ENCODE measurements at places on chromosomes 5 and 9.

DNA sequence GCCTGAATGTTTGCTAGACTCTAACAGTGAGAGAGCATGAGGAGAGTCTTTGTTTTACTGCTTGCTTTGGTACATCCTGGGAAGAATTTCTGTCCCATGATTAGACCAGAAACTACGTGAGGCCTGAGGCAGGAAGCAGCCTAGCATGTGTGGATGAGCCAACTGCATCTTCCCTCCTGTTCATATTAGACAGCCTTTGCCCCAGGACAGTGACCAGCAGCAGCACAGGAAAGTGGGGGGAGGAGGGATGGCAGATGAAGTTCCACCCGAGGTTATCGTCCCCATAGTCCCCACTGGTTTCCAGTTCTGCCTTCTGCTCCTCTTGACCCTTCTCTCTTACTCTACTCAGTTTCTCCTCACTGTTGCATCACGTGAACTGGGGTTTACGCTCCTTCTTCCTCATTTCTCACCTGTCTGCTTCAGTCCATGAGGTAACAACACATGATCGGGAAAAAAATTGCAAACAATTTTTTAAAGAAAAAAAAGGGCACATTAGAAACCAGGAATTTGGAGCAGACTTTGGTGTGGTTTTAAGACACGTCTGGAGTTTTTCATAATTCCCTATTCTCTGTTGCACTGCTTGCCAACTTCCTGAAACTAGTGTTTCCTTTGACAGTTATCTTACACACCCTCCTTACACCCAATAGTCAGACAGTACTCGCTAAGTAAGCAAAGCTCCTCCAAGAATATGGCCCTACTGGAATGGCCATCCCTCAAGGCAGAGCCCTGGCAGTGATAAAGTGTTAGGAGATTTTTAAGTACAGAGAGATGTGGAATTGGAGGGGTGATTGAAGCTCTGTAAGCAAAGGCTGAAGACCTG lies 84.1 kb downstream of the SNX18 start:
- no peak for DNase-seq

DNA sequence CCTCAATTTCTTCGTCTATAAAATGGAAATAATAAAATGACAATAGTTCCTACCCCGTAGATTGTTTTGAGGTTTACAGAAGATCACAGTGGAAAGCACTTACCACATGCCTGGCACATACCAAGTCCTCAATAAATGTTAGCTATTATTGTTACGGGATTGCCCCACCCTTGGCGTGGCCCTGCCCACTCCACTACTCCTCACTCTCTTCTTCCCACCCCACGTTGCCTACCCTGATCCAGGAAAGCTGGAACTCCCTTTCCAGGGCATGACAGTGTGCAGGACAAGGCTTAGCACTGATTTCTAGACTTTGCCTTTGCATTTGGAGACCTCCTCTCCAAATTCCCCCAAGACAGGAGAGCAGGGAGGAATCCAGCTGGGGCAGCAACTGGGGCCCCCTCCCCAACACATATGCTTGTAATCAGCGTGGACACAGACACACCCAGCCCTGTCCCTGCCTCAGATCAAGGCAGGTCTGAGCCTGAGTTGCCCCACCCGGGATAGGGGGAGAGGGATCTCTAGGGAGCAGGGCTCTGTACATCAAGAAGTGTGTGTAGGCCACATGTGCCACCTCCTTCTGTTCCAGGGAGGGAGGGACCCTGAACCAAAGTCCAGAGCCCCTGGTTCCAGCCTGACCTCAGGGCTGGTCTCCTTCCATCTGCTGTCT lies 6.7 kb downstream of the SLC4A9 start:
- DNase-seq: no peak

- DNase-seq: no peak
These were observed 147.3 kb upstream of the COL5A1 start for GRCh38 chr9:134494273-134494815.

- no peak for DNase-seq
These were observed 72.7 kb downstream of the SPATA31C2 start for GRCh38 chr9:88065619-88066018.

GRCh38 chr9:27408001-27408400 lies 111.1 kb upstream of the EQTN start:
- DNase-seq: no peak

GRCh38 chr5:178357678-178358077 lies 125.1 kb upstream of the PHYKPL start:
- DNase-seq: no peak

GRCh38 chr9:82512728-82513127 lies 524.2 kb downstream of the SPATA31D1 start:
- DNase-seq: no peak

DNA sequence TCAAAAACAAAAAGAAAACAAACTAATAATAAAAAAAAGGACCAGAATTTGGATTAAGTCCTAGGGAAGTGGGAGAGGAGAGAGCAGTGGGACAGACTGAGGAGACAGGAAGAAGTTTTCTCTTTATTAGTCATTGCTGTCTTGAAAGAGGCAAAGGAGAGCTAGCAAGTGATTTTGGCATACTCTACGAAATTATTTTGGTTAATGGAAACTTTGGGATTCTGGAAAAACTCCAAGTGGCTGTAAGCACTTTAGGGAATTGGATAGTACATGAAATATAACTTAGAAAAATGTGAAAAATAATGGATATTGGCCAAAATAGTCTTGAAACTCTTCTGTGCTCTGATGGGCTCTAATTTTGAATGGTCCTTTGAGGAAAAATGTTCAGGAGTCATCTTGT lies 1641.8 kb upstream of the WWC1 start:
- DNase-seq: no peak

DNA sequence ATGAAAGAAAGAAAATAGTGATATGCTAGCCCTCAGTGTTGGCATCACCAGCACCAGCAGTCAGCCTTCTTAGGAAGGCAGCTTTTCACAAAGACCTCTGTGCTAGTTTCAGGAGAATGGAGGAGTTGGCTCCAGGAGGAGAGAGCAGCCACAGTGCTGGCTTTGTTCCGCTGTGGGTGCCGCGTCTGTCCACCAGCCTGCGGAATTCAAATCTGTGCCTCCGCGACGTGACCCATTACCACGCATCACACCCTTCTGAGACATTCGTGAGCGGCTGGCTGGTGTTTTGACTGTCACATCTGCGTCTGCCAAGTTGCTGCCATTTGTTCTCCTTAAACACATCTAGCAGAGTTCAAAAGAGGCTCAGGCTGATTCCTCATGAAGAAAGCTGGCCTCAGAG lies 34.4 kb downstream of the SNX18 start:
- DNase-seq: no peak

GRCh38 chr9:135289081-135289491 lies 190.5 kb upstream of the PPP1R26 start:
- no peak for DNase-seq

DNA sequence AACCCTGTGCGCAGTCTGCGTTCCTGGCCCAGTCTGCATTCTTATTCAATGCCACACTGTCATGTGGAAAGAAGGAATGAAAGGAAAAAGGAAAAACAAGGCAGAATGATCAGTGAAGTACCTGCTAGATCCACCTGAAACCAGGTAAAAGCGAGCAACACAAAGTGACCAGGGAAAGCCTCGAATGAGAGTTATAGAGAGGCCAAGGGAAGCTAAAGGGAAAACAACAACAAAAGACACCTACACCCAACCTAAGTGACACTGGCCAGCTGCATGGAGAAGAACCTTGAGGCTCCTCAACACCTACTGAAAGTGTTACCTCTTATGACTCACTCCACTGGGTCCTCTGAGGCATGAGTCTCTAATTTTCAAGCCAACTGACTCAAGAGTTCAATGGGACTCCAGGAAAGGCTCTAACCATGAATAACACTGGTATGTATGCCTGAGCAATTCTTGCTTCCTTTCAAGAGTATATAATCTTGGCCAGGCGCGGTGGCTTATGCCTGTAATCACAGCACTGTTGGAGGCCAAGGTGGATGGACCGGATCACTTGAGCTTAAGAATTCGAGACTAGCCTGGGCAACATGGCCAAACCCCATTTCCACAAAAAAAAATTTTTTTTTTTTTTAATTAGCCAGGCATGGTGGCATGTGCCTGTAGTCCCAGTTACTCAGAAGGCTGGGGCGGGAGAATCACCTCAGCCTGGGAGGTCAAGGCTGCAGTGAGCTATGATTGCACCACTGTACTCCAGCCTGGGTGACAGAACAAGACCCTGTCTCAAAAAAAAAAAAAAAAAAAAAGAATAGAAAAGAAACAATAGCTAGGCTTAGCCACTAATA lies 29.0 kb downstream of the MTMR12 start:
- DNase-seq: no peak

GRCh38 chr5:120304663-120305062 lies 159.4 kb upstream of the PRR16 start:
- no peak for DNase-seq

GRCh38 chr5:61674378-61674777 lies 342.3 kb downstream of the ZSWIM6 start:
- no peak for DNase-seq

GRCh38 chr9:28318515-28318914 lies 745.2 kb upstream of the C9orf72 start:
- no peak for DNase-seq

- DNase-seq: no peak
These were observed 227.0 kb downstream of the PAPPA start for GRCh38 chr9:116380496-116380995.

- DNase-seq: no peak
These were observed 115.1 kb downstream of the PALM2AKAP2 start for GRCh38 chr9:109894921-109895758.

DNA sequence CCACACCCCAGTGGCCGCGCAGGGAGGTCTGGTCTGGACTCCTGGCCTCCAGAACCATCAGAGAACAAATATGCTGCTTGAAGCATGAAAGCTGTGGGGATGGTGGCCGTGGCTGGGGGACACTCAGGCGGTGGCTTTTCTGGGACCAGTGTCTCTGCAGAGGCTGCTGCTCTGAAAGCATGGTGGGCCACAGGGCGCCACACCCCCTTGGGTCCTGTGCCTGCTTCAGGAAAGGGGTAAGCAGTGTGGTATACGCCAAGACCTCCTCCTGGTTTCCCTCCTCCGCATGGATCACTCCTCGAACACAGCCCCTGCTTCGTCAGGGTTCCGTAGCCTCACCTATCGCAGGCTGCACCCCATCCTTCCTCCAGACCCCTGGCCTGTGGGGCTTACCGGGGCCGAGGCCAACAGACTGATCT lies 19.7 kb upstream of the TERT start:
- DNase-seq: no peak

- no peak for DNase-seq
These were observed 198.5 kb downstream of the SPOCK1 start for GRCh38 chr5:137300411-137301240.

DNA sequence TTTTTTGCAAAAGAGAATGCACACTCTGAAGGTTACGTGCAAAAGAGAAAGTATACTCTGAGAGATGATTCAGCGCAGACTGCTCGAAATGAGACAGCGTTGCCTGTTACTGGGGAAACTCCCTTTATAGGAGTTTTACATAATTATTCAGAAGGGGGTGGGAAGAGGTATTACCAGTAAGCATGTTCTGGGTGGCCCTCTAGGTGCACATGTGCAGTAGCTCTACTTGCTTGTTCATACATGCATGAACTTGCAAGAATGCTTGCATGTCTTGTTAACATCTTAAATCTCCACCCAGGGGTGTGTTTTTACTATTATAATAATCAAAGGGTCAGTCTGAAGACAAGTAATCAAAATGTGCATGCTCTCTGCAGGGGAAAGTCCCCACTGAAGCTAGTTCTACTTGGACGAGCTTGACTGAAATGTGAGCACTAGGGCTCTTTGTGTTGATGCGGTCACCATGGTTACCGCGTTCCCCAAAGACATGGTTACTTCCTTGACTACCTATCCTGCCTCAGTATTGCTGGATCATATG lies 75.5 kb downstream of the SGCD start:
- no peak for DNase-seq

- DNase-seq: no peak
These were observed 41.3 kb downstream of the UGCG start for GRCh38 chr9:111937781-111938426.

- no peak for DNase-seq
These were observed 509 bp downstream of the LVRN start for GRCh38 chr5:115962565-115963402.

DNA sequence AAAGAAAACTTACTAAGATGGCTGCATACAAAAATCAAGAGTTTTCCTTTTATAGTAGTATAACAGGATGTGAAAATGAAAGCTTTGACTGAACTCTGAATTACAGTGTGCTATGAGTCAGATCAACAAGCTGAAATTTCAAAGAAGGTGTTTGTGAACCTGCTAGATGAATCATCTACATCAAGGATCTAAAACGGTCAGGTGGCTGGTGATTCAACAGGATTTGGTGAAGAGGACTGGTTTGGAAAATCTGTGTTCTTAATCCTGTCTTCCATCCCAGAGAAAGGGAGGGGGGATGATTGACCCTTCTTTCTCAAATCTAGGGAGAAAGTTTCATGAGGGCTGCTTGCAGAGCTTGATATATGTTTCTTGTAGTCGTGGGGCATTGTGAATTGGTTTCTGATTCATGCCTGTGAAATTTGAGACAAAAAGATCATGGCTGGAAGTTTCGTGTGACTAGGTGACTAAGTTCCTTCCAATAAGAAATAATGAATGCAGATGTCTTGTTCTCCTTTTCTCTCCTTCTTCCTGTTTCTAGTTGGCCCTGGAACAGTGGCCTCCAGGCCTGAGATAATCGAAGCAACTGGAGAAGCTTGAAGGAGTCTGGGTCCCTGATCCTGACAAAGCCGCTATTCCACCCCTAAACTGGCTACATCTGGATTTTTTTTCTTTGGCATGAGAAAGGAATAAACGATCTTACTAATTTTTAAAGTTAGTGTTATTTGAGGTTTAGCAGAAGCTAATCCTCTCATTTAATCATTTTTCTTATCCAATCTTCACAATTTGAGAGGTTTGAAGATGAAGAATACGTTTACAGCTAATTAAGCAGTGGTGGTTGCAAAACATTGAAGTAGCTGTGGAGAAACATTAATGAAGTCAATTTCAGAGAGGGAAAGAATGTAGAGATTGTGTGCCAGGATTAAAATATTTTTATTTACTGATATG lies 67.2 kb downstream of the MRPS30 start:
- no peak for DNase-seq

DNA sequence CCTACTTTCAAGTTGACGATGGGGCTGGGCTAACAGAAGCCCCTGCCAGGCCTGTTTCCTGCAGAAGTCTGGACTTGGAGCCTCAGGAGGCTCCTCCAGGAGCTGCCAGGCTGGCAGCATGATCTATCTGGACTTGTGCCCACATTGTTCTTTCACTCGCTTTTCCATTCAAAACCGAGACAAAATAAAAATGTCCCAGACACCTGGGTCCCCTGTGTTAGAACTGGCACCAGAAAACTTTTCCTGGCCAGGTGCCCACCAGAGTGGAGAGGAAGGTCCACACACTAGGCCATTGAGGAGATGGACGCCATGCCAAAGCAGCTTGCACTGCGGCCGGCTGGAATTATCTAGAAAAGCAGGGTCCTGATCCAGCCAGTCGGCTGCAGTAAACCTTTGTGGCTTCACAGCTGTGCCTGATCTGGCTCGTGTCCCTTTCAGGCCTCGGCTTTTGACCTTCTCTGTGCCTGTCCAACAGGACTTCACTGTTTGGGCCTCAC lies 78.2 kb downstream of the GCNT1 start:
- no peak for DNase-seq
